ENCODE measurements at places on chromosomes 6 and 20.

DNA sequence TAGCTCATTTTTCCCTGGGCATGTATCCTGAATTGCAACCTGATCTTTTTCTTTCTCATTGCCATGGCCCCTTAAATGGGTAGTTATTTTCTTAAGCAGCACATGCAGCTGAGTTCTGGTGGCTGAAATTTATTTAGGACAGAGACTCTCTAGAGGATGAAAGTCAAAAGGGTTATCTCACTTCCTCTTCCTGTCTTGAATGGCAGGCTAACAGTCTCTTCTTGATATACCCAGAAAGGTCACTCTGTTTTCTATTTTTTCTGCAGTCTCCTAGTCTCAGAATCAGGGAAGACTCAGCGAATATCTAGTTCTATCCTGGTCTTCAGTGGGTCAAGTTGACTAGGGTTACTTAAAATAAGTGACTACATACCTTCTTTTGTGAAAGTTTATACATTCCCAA is 243.3 kb downstream of the EPHA7 start:
- DNase-seq = no peak

DNA sequence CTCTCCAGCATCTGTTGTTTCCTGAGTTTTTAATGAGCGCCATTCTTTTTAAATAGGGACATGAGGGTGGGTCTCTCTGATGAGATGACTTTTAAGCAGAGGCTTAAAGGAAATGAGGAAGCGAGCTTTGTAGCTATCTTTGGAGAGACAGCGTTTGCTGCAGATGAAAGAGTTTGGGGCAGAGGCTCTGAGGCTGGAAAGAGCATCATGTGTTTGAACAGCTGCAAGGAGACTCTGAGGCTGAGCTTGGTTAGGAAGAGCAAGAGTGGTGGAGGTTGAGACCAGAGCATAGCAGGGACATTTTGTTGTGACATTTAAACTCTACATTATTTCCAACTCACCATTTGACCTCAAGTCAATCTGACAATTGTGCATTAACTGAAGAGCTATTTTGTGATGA is 38.3 kb upstream of the TMX4 start:
- DNase-seq = no peak

- no peak for DNase-seq
Measured at GRCh38 chr6:13076575-13076974, 251.8 kb downstream of the TBC1D7 start.

- no peak for DNase-seq
Measured at GRCh38 chr6:43954311-43955131, 172.7 kb downstream of the MRPL14 start.

DNA sequence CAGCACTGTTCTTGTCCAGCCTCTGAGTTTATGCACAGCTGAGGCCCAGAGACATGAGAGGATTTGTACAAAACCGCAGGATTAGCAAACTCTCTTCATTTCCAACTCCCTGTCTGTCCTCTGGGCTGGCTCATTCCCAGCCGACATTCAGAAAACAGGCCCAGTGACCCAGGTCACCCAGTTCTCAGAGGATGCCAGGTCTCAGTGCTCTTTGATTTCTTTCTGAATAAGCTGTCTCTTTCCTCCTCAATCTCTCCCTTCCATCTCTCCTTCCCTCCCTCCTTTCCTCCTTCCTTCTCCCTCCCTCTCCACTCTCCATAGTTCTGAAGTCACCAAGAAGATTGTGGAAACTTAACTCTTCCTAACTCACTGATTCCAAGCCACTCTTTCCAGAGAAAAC is 372.7 kb upstream of the SULF2 start:
- no peak for DNase-seq

GRCh38 chr6:37731371-37731770 is 33.7 kb upstream of the MDGA1 start:
- no peak for DNase-seq
